Upper lobe of right lung (tissue), 1 donor: ENCODE measurements at places on chromosomes 16 and 17. TPM values are rescaled to one million over a fixed set of nuclear protein-coding genes. Genes with fewer than 3 reads are reported as not detected.

KRTAP9-8 gene
- not detected for total RNA-seq

- DNase-seq: no peak
These were observed 100.3 kb downstream of the ADCY9 start for GRCh38 chr16:4016005-4016352.

DNA sequence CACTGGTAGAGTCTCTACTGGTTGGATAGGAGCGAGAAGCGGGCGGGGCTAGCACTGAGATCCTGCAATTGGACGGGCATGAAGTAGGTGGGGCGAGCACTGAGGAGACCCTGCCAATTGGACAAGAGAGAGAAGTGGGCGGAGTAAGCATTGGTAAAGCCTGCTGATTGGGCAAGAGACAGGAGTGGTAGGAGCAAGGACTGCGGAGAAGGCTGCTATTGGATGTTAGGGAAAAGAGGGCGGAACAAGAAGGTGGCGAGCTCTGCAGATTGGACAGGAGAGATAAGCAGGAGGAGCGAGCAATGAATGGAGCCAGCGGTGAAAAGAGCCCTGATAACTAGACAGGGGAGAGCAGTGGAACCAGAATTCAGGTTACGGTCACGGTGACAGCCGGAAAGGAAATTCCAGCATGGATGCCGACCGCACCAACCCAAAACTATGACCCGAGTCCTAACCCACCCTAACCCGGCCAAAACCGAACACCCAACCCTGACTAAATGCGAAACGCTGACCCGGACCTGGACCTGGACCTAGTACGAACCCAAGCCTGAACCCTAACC lies 4.8 kb downstream of the SCGB1C2 start:
- DNase-seq: peak; percentile 59

DNA sequence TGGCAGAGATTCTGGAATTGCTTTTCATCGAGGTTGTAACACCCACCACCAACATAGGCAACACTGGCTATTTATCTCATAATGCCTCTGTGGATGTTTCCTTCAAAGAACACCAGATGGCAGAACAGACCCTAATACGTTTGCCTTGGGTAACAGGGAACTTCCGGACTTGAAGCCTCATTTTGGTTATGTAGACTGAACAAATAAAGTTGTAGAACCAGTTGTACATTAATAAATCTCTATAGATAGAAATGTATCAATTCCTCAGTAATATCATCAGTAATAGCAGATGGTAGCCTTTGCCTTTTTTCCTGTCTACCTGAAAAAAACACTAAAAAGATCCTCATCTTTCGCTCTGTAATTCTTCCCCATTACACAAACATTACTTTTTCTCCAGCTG lies 25.9 kb upstream of the APOH start:
- no peak for DNase-seq

GRCh38 chr16:52309446-52310416 lies 237.2 kb downstream of the TOX3 start:
- DNase-seq: no peak

SLC12A3 gene
- not detected for total RNA-seq

DNA sequence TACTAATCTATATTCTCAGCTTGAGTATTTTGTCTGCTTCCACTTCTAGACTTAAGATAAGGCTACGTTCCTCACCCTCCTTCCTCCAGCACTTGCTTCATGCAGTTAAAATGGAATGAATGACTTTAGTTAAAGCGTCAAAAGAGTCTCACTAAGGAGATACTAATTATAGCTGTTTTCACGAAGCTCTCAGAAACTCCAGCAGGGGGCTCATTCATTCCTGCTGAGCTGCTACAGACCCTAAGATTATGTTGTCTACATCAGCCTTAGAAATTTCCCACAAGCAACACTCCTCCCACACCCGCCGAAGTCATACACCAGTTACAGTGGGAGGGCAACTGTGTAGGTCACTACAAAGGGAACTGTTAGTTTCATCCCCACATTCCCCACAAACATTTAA lies 57.0 kb upstream of the KIFC3 start:
- DNase-seq: no peak

NTN3 gene
- not detected for total RNA-seq

GRCh38 chr17:55822028-55822427 lies 71.2 kb downstream of the PCTP start:
- no peak for DNase-seq

DNA sequence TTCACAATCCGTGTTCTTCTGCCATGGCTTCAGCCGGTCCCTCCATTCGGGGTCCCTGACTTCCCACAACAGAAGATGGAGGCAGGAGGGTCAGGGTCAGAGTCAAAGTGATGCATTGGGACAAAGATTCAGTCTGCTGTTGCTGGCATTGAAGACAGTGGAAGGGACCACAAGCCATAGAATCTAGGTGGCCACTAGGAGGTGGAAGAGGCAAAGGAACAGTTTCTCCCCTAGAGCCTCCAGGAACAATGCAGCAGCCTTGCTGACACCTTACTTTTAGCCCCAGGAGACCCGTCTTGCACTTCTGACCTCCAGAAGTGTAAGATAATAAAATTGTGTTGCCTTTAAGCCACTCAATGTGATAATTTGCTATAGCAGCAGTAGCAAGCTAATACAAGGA lies 55.9 kb downstream of the MFSD11 start:
- no peak for DNase-seq

DNA sequence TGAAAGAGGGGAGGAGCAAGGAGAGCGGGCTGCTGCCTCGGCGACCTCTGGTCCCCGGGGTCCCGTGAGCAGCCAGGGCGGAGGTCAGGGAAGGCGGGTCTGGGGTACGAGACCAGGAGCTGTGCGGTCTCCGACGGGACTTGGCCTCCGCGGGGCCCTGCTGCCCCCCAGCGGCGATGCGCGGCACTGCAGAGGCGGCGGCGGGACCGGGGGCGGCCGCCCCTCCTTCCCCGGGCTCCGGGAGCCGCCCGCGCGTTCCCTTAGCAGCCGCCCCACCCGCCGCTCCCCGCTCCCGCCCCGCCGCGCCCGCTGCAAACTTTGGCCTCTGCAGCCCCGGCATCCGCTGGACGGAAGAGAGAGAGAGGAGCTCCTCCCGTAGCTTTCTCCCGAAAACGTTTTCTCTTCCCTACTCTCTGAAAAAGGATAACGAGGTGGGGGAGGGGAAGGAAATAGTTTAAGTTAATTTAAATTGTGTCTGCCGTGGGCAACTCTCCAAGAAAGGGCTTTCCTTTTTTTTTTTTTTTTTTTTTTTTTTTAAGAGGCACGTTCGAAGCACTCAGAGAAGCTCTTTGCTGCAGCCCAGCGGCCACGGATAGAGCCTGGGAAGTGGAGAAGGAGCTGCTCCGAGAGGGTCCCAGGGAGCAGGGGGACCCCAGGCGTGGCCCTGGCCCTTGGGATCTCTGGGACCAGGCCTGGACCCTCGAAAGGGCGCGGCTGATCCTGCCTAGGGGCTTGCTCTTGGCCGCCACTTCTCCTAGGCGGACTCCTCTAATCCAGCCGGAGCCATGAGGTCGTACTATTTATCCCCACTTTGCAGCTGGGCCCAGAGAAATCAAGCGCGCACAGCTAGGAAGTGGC lies 43.2 kb downstream of the C16orf82 start:
- DNase-seq: peak; percentile 81

DNA sequence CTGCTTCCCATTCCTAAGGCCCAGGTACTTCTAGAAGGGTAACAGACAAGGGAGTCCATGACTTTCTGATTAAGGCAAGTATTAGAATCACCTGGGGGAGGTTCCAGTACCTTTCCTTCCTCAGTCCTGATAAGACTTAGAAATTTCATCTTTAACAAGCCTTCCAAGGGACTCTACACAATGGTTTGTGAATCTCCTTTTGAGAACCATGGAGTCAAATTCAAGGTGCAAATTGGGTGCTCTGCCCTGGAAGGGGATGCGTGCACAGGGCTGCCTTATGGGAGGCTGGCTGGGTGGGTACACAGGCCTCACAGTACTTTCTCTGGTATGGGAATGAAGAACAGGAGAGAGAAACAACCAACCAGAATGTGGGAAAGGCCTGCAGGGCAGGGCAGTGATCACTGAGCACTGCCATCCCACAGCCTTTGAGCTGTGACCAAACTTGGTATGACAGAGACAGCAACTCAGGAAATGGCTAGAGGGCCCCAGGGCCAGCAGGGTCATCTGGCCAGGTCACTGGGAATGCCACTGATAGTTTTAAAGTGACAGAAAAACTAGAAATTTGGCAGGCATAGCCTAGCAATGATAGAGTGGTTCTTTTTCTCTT lies 3.6 kb upstream of the TMIGD1 start:
- no peak for DNase-seq

- no peak for DNase-seq
These were observed 50.7 kb upstream of the TAC4 start for GRCh38 chr17:49898366-49899190.

DNA sequence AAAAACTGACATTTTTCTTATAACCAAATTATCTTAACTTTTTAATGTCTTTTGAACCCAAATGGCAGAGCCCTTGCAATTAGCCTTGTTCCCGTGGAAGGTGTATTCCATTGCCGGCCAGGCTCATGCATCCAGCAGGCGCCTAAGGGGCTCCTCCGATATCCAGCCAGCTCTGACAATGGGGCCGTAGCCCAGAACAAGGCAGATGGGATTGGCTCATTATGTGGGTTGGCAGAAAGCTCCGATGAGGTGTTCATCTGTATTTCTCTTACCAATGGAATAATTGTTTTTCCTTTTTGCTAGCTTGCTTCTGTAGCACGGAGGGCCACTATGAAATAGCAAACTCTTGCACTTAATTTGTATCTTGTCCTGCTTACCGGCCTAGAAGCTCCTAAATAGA lies 208.2 kb upstream of the CHMP6 start:
- no peak for DNase-seq

GRCh38 chr17:82839617-82840292 lies at the start of gene ZNF750:
TSS of gene ZNF750 (minus strand) at chr17:82840022. CDS start at chr17:82832454, 7,568 bp downstream.
- DNase-seq: peak; percentile 78

CHST5 gene
- total RNA-seq: not detected

SDK2 gene
- 2.3 TPM for total RNA-seq
